GM12865 (cell line): ENCODE measurements at places on chromosomes 7 and 10.

GRCh38 chr7:29405891-29406290, 157.7 kb upstream of the PRR15 start:
- DNase-seq: no peak

DNA sequence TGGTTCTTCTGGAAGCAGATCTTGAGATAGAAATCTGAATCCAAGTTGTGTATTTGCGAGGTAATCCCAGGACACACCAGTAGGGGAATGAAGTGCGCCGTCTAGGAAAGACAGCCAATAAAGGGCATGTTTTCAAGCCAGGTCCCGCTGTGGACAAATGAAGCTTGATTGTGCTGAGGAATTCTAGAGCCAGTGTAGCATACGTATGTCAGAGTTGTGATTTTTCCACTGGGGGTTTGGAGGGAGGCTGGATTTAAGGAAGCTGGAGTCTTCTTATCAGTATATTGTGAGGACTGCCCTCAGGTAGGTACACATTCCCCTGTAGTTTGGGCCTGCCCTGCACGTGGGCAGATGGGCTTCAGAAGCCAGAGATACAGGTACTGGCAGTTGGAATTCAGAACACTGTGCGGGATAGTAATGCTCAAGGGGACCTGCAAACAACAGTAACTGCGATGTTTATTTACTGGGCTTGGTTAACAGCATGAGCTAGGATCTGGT, 50.9 kb downstream of the GALNT11 start:
- peak; percentile 11 for DNase-seq

DNA sequence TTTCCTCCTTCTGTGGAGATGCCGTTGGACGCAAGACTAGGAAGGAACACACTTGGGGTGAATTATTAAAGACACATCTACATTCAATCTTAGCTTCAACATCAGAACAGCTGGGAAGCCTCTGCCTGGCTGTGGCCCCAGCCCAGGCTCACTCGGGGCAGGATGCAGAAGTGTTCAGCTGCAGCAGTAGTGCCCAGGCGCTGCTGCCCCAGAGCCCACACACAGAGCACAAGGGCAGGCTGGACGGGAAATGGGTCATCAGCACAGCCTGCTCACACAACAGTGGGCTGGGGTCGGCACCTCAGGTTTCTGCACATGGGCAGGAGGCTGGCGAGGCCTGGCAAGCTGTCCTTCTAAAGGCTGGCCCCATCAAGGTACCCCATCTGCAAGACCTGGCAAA, 42.5 kb downstream of the NOD1 start:
- DNase-seq: no peak

- no peak for DNase-seq
Observed at GRCh38 chr10:21823617-21824016, 179.9 kb downstream of the DNAJC1 start.

DNA sequence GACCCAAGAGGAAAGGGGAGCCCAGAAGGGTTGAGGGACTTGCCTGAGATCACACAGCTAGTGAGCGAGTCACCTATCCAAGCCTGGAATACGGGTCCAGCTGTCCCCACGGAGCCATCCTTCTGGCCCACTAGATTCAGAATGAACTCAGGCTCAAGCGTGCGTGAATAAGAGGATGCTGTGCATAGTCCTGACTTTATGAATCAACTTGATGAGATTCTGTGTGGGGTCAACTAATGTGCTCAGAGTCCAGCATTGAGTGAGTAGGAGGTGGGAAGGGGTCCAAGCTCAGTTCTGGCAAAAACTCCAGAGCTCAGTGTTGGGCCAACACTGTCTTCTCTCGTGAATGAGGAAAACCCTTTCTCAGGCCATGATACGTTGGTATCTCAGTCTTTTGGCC, 41.4 kb downstream of the CAMK1D start:
- no peak for DNase-seq

- no peak for DNase-seq
Observed at GRCh38 chr10:25974897-25975459, 40.9 kb downstream of the MYO3A start.

DNA sequence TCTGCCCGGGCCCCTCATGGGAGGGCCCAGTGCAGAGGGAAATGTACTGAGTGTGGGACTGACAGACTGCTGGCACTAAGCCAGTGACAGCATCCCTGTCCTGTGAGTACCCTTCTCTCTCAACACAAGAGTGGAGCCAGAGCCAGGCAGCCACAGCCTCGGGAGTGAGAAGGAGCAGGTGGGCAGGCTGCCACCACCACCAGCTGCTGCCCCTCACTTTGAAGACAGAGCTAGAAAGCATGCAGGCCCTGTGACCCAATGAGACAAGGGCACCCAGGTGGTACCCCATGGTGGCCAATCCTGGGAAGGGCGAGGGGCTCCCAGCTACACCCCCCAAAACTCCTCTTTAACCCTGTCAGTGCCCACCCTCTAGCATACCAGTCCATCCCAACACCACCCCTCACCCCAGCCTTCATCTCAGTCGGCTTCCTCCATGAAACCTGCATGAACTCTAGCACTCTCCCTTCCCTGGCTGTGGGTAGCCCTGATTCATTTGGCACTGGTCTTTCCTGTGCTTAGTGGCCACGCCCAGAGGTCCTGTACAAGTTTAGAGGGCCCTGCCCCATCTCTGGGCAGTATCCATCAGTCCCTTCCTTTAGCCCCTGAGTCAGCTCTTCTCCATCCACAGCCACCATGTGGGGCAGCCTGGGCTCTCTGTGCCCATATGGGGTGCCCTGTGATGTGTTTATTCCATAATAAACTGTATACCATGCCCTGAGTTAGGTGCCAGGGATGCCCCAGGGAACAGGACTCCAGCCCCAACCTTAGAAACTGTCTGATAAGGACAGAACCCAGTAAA, 207.0 kb upstream of the ZMIZ1 start:
- no peak for DNase-seq

DNA sequence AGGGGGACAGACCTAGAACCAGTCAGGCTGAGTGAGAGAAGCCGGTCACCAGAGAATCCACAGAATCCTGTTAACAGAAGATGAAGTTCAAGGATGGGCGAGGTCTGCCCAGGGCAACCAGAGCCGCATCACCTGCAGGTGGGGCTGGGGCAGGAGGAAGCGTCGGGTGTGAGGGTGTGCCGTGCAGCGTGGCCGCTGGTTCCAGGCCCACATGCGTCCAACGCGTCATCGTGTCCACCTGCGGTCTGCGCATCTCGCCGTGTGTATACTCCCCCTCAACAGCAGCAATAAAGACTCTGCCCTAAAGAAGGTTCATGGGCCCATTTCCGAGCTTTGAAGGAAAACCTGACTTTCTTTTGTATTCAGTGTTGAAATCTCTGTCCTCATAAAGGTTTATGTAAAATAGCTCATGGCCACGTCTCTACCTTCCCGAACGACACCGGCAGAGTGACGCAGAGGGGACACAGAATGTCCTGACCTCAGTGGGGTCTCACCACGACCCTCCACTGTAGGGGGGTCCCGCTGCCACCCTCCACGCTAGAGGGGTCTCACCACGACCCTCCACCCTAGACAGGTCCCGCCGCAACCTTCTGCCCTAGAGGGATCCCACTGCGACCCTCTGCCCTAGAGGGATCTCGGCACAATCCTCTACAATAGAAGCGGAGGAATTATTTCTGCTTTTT, 446.9 kb downstream of the PTPRN2 start:
- no peak for DNase-seq
